ENCODE measurements at places on chromosomes 11 and 22.

GRCh38 chr22:47604563-47604962, 842.1 kb downstream of the TBC1D22A start:
- DNase-seq: no peak

DNA sequence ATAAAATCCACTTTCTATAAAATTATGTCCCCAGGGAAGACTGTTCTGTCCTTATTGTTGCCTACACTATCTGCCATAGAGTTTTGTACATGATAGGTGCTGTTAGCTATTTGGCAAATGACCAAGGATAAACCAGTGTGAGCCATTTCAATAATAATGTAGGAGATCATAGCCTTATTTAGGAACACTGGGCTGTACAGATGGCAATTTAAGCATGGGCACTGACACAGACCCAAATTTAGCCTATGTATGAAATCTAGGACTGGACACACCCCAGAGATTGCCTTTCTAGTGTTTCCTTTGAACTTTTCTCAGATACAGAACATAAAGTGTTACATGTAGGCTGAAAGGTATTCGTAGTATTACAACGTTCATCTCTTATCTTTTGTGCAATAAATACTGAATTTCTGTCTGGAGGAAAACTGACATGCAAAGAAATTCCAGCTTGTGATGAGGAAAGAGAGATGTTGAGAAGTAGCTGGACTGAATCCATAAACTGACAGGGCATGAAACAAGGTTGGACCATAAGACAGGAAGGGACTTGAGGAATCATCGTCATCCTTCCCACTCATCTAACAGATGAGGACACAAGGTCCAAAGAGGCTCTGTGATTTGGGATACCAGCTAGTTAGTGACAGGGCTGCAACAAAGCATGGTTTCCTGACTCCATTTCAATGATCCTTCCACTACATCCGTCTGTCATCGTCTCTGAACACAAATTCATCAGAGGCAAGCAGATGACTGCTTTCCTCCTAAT, 60.3 kb downstream of the TMPRSS5 start:
- DNase-seq: no peak

DNA sequence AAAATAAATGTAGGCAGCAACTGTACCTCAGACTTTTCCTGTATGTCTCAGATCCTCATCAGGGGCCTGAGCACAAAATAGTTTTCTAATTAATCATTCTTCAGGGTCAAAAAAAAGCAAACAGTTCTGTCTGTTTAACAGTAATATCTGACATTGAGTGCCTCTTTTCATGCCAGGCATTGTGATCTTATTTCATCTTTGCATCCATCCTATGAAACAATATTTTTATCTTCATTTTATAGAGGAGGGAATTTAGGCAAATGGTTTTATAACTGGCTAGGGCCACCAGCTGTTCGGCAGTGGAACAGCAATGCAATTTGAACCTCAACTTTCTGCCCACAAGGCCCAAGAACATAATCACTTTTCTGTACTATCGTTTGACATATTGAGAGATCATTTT, 145.6 kb downstream of the WNT7B start:
- no peak for DNase-seq

- DNase-seq: no peak
Measured at GRCh38 chr22:21855676-21856075, 11.8 kb downstream of the MAPK1 start.

DNA sequence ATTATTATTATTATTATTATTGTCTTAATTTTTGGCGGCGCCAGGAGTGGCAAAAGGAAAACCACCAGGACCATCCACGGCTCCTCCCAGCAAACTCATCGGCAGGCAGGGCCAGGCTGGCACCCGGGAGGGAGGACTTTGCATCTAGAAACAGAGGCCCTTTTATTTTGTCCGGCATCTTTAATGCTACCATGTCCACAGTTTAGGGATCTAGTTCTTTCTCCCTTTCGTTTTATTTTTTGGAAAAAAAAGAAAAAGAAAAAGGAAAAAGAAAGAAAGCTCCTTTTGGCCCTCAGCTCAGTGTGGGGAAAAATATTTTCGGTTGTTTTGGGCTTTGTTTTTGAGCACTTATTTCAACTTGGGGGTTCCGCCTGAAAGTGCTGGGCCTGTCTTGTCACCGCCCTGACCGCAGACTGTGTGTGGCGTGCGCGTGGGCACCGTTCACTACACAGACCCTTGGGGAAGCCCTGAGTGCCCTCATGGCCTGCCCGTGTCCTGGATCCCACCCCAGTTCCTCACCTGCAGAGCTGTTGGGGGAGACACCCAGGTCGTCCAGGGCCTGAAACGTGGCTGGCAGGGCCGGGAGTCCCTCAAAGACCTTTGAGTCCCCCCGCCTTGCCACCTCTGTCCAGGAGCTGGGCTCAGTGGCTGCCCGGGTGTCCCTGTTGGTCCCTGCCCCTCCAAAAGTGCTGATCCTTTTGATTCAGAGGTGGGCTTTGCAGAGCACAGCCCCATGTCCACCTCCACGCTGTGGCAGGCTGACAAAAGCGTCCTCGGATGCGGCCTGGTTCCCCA, 69.1 kb upstream of the PPARA start:
- DNase-seq: no peak

- DNase-seq: no peak
Measured at GRCh38 chr11:40797981-40798380, 661.5 kb downstream of the LRRC4C start.

DNA sequence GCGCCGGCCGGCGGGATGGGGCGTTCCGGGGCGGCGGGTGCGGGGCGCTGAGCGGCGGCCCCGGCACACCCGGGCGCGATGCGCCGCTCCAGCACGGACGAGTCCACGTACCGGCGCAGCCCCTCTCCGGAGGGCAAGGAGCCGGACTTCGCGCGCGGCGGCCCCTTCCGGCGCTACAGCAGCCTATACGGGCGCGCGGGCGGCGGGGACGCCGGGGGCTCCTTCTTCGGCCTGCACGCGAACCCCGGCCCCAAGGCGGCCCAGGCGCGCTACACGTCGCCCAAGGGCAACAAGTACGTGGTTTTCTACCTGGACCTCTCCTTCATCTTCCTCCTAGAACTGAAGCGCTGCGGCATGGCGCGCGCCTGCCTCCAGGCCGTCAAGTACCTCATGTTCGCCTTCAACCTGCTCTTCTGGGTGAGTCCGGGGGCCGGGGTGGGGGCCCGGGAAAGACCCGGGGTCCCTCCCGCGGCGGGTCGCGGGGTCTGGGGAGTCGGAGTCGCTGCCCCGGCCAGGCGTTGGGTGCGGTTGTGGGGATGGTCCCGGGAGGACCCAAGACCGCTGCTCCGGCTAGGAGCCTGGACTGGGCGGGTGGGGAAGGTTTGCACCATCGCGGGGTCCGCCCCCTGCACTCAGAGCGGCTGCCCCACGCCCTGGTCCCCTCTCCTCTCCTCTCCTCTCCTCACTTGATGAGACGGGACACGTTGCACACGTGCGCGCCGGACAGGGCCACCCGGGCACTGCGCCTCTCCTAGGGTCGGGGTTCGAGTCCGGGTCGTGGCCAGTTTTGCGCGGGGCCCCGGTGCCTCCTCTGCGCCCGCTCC, 7.5 kb downstream of the TSPAN4 start:
- no peak for DNase-seq

GRCh38 chr11:34897171-34897870, 18.9 kb downstream of the APIP start:
- DNase-seq: no peak

- no peak for DNase-seq
Measured at GRCh38 chr11:9146477-9146876, 55.1 kb upstream of the SCUBE2 start.

All from Jurkat, Clone E6-1 (cell line).